ENCODE measurements at places on chromosomes 6 and 20.

- DNase-seq: no peak
Observed at GRCh38 chr20:48614593-48615274, 213.1 kb downstream of the PREX1 start.

GRCh38 chr6:127938701-127939100 is 37.8 kb upstream of the THEMIS start:
- no peak for DNase-seq

DNA sequence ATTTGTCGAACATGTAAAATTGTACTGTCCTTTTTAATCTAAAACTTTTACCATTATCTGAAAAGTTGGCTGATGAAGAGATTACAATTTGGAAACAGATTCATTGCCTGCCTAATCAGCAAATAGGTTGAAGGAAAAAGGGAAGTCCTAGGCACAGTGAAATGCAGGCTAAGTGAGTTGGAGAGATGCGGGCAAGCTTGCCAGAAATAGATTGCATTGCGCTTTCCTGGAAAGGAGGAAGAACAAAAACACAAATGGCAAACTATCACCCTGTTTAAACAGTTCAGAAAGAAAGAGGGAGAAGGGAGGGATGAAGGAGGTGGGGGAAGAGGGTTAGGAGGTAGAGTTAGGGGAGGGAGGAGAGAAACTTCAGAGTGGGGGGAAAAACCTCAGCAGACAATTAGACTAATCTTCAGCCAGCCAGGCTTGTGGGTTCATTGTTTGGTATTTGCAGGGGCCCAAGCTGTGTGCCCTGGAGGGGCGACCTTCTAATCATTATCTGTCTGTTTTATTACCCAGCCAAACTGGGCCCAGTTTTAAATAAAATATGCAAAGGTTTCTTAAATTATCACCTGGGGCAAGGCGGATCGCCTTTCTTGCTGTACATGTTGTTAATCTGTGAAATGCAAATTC is 465.2 kb downstream of the TFAP2B start:
- no peak for DNase-seq

GRCh38 chr6:144127097-144127496 is 23.2 kb upstream of the STX11 start:
- DNase-seq: no peak

DNA sequence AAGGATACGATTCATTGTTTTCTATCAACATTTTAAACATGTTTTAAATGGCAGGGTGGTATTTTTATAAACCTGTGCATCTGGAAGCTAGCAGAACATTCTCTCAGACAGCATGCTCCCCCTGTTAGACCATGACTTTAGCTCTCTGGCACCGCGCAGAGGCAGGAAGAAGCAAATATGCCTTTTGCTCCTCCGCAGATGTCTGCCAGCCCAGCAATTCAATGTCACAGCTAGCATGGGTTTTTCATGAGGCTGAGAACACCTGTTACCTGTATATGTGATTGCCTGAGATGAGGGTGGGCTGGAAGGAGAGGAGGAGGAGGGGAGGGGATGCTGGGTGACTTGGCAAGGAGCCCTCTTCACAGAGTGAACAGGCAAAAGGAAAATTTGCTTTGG is 6.7 kb downstream of the MTCH1 start:
- no peak for DNase-seq

DNA sequence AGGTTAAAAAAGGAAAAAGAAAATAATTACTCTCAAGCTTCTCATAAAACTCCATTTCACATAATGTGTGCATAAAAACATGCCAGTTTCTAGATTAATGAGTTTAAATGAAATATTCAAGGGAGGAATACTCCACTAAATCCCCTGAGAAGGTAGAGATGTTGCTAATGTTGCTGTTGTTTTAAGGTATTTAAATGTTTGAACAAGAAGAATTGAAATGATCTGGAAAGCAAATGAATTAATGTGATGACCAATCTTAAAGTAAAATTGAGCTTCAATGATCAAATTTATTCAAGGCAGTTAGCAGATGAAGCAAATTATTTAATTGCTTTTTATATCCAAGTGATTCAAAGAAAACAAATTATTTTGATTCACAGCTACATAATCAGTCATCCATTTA is 804.4 kb downstream of the EYS start:
- no peak for DNase-seq

GRCh38 chr6:31202259-31203166 is 32.0 kb upstream of the POU5F1 start:
- no peak for DNase-seq

DNA sequence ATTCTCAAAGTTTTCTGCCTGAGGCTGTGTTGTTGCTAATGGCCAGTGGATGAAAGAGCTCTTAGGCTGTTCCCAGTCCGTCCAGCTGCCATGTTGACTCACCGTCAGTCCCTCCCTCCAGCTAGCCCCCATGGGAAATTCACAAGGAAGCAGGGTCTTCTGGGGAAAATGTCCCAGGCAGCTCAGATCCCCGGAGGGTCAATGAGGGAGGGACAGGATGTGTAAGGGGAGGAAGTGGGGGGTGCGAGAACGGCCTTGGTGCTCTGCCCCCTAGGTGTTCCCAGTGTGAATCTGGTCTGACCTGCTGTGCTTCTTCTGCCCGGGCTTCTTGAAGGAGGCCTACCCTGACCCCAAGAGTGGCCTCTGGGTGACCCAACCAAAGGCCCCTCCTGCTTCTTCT is 65.9 kb downstream of the CEBPB start:
- no peak for DNase-seq

- DNase-seq: no peak
Observed at GRCh38 chr6:163533443-163533842, 118.9 kb downstream of the QKI start.

GRCh38 chr20:59032713-59033059 is 551 bp upstream of the ATP5F1E start:
- DNase-seq: no peak

DNA sequence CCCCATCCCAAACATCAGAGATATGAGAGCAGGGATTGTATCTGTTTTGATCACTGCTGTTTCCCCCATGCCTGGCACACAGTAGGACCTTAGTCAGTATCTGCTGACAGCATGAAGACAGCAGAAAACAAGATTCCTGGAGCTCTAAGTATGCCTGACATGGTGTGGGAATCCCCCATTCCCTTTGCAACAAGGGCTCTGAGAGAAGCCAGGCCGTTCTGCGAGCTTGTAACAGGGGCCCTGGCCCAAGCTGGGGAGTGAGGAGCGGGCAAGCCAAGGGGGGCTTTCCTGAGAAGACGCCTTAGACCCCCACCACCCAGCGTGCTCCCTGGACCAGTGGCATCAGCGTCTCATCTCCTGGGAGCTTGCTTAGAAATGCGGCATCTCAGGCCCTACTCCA is 25.2 kb downstream of the PREX1 start:
- DNase-seq: no peak

- DNase-seq: peak; percentile 81
Observed at GRCh38 chr6:132512638-132513632, at the start of gene STX7. Gene STX7 (minus strand): TSS chr6:132513116. CDS start chr6:132503530, 9,586 bp downstream.

DNA sequence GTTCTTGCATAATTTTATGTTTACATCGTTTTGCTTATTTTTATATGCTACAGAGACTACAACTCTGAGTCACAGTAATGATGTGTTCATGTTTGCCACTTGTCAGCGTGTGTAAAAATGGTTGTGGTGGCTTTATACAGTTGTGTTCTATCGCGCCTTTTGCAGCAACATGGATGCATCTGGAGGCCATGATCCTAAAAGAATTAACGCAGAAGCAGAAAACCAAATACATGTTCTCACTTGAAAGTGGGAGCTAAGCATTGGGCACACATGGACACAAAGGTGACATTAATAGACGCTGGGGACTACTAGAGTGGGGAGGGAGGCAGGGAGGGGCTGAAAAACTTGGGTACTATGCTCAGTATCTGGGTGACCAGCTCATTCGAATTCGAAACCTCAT is 996 bp upstream of the SEC23B start:
- no peak for DNase-seq

DNA sequence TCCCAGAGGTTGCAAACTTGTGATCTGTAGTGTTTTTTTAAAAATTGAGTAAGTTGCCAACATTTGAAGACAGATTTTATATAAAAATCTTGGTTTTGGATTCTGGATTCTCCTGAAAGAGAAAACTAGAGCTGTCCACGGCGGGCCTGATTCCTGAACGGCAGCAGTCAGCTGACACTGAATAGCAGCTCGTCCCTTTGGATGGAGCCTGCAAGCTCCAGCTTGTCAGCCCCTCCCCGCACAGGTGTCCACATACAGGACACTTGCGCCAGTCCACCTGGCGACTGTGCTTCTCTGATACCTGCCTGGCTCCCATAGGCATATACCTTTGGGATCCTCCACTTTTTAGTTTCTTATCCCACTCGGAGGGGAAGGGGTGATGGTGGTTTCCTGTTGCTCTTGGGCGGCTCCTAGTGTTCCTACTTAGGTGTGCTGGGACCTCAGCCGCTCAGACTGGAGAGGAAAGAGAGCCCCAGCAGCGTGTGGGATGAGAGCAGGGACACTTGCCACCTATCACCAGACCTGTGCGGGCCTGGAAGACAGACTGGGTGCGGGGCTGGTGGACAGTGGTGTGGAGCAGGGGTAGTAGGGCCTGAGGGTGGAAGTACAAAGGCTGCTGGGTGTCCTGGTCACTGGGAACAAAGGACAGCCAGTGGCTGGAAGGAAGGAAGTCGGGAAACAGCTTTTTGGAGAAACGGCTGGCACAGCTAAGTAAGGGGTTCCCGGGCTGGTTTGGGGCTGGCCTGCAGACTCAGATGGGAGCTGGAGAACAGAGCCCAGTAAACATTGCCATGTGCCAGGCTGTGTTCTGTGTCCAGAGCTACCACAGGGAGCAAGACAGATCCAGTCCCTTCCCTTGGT is 18.3 kb downstream of the GHRH start:
- DNase-seq: no peak

GRCh38 chr6:4778086-4778485 is 1.9 kb downstream of the CDYL start:
- DNase-seq: no peak

DNA sequence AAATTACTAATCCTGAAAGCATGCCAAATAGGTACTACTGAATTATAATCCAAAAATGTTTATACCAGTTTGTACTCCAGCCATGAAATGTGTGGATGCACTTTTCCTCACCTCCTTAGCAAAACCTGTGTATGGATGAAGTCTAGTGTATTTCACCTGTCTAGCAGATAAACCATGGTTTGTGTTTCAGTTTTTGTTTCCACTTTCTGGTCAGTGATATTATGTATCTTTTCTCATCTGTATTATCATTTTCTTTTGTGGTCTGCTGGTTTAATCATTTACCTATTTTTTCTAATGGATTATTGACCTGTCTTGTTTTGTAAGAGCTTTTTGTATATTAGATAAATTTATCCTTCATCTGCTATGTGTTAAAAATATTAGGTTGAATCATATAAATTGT is 41.0 kb upstream of the TMEM217 start:
- no peak for DNase-seq

GRCh38 chr20:36098364-36098763 is 56.2 kb upstream of the EPB41L1 start:
- no peak for DNase-seq

- DNase-seq: no peak
Observed at GRCh38 chr6:36907781-36908180, 22.0 kb downstream of the C6orf89 start.

GRCh38 chr6:44503471-44503870 is 116.0 kb downstream of the CDC5L start:
- DNase-seq: no peak

GRCh38 chr6:26457806-26458688 is at the start of gene BTN2A1:
Gene BTN2A1 (plus strand): TSS chr6:26457955. CDS start chr6:26458637, 682 bp downstream.
- DNase-seq: peak; percentile 42

GRCh38 chr6:68967549-68968300 is 332.6 kb downstream of the ADGRB3 start:
- DNase-seq: no peak

DNA sequence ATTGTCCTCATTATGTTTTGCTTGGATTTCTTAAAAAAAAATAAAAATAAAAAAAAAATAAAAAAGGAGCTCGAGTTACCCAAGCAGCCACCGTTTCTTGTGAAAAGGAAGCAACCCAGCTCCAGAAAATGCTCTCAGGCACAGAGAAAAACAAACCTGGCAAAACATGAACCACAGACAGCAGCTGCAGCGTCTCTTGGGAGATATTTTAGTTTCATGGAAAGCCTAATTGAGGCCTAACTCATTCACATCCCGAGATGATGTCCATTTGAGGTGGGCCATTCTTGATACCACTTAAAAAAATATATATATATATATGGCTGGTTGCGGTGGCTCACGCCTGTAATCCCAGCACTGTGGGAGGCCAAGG is 13.7 kb upstream of the MRAP2 start:
- DNase-seq: no peak

DNA sequence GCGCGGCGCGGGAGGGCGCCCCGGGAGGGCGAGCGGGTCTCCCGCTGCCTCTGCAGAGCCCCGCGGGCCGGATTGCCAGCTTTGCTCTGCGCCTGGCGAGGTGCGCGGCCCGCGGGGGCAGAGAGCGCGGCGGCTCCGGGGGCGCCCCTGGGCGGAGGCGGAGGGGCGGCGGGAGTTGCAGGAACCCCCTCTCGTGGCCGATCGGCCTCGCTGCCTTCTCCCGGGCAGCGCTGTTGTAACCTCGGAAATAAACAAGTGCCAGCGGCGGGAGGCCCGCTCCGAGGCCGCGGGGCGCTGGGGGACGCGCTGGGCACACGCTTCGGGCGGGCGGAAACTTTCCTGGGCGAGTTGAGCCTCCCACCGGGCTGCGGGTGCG is 1.2 kb downstream of the CDH4 start:
- no peak for DNase-seq

- no peak for DNase-seq
Observed at GRCh38 chr20:23257106-23257761, 93.4 kb upstream of the NXT1 start.

DNA sequence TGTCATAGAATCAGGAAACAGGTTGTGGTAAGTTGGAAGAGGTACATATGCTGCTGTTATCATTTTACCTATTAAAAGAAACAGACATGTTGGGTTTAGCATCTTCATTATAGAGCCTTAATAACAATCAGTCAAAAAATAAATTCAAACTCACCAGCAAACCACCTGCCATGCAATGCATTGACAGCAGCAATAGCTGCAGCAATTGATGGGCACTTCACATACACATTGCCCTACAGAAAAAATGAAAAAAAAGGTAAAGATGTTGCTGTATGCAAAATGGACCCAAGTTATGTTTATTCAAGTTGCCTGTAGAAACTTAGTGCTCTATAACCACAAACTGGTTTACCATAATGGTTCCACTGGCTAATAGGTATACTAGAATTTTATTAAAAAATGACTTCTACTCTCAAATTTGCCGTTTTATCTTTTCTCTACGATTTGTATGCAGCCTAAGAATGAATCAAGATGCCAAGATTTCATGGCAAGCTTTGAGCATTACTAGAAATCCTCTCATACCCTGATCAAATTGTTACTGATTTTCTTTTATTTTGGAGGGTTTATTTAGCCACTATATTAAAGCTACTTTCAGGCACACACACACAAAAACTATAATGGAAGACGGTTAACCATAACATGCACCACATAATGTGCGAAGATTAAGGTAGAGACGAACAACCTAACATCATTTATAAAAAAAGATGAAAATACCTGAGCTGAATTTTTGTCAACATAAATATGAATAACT is 5.5 kb downstream of the ROMO1 start:
- no peak for DNase-seq

GRCh38 chr20:9632991-9633390 is 118.6 kb downstream of the LAMP5 start:
- no peak for DNase-seq

Measured in stimulated activated CD8-positive, alpha-beta memory T cell treated with anti-CD3 and anti-CD28 coated beads, Interleukin-7, amount 100 ng/mL, for 4 hours (primary cell).